ENCODE measurements at places on chromosomes 12 and 14.

DNA sequence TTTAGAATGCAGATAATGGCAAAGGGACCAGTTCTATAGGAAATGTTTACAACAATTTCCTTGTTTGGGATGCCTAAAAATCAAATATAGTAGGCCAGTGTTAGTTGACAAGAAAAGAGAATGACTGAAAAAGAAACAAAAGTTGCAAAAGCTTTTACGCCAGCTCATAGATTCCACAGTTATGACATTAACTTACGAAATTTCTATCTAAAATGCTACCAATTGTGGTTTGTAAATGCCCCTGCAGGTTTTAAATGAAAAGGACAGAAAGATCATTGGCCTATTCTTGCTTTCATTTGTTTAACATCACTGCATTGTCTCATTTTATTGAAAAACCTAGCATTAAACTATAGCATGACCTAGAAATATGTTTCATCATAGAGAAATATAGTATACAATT is 345.8 kb downstream of the CCDC91 start:
- DNase-seq: no peak

GRCh38 chr12:31353750-31354708 is 28.1 kb upstream of the SINHCAF start:
- DNase-seq: no peak

DNA sequence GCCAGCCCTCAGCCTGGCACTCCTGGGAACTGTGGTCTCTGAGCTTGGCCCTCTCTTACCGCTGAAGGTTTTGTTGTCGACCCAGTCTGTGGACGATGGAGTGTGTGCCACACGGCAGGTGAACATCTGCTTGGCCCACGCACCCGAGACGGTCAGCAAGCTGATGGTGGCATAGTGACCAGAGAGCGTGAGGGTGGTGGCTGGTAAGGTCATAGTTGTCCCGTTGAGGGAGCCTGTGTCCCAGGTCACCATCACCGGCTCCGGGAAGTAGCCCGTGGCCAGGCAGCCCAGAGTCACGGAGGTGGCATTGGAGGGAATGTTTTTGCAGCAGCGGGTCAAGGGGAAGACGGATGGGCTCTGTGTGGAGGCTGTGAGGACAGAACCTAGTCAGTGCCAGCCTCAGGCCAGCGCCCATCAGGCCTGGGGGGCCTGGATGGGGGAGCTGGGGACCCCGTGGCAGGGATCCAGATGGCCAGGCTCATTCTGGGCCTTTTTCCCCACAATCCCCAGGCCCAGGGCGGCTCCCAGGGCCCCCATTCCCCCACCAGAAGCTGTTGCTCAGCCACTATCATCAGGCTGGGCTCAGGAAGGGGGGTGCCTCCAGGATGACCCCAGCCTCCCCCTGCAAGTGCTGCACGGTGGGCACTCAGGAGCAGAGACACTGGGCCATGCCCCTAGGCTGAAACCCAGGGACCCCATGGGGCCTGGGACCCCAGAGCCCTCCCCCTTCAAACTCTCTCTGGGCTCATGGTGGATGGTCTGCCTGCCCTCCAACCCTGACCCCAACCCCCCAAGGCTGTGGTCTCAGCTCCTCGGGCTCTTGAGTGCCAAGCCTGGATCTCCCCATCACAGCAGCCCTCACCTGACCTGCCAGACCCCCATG is 75.2 kb downstream of the TMEM121 start:
- DNase-seq: no peak

GRCh38 chr12:89733579-89734201 is 25.1 kb upstream of the ATP2B1 start:
- DNase-seq: no peak

GRCh38 chr14:103086771-103087342 is 2.8 kb downstream of the LBHD2 start:
- no peak for DNase-seq

DNA sequence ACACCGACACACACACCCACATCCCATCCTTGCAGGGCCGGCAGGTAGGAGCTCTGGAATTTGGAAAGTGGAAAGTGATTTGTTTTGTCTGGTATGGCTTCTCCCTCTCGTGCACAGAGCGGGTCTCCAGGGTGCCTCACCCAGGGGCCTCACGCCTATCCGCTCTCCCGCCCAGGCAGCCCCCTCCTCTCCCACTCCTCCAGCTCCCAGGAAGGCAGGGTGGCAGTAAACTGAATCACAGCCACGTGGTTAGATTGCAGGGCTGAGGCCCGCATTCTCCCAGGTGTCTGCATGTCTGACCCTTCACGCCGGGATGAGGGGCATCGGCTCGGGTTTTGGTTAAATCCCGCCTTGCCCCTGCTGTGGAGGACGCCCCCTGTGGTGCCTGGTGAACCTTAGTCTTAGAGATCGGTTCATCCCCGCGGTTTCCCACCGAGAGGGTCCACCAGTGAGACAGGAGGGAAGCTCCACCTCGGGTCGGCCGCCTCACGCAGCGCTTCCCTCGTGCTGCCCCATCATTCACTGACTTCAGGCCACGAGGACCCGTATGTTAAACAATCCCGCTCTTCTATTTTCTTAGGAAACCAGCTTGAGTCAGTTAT is 64.4 kb downstream of the ADGRD1 start:
- DNase-seq: no peak

DNA sequence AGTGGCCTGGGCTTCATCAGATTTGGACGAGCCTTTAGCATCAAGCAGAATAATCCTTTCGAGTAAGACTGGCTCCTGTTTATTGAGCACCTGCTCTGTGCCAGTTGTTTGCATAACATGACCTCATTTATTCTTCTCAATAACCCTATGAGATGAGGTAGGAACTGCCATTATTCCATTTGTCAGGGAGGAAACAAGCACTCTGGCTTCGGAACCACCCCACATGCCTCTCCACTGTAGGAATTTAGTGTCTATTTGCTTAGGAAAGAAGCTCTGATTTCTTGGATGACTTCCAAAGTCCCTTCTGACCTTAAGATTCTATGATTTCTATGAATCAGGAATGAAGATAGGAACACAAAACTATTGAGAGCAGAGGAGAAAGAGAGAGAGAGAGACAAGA is 11.0 kb downstream of the SAMD4A start:
- no peak for DNase-seq

DNA sequence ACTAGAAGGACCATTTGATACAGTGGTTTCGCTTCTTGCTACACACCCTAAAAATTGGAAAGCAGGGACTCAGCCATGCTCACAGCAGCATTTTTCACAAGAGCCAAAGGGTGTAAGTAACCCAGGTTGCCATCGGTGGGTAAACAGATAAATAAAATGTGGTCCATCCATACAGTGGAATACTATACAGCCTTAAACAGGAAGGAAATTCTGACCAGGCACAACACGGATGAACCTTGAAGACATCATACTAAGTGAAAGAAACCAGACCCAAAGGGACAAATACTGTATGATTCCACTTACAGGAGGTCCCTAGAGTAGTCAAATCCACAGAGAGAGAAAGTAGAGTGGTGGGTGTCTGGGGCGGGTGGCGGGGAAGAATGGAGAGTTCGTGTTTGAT is 220.9 kb downstream of the PHETA1 start:
- DNase-seq: no peak

DNA sequence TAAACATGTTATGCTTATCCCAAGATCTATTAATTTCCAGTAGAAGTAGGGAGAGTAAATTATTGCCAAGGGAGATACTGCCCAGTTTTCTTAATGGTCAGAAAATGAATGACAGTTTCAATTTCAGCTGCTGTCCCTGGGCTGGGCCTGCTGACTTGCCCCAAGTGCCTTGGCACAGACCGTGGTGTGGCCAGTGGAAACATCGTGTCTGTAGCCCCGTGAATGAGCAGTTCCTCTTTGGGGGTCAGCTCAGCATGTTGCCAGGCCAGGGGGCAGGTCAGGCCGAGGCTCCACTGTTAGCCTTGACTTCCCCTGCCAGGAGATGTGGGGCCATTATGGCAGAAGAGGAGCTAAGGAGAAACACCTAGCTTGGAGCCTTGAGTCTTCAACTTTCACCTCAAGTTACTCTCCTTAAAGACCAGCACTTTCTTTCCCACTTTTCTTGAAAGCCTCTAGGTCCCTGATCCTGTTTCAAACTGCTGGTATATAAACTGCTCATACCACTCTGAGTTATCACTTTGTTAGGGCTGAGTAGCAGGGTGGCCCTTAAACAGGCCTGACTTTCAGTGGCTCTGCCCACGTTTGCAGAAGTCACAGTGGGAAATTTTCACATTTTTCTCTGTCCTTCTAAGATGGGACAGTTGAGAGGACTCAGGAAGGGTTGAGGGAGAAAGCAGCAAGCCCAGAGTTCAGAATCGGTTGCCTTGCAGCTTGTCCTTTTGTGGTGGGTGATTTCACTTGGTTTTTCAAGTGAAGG is 73.2 kb downstream of the SUSD6 start:
- no peak for DNase-seq

DNA sequence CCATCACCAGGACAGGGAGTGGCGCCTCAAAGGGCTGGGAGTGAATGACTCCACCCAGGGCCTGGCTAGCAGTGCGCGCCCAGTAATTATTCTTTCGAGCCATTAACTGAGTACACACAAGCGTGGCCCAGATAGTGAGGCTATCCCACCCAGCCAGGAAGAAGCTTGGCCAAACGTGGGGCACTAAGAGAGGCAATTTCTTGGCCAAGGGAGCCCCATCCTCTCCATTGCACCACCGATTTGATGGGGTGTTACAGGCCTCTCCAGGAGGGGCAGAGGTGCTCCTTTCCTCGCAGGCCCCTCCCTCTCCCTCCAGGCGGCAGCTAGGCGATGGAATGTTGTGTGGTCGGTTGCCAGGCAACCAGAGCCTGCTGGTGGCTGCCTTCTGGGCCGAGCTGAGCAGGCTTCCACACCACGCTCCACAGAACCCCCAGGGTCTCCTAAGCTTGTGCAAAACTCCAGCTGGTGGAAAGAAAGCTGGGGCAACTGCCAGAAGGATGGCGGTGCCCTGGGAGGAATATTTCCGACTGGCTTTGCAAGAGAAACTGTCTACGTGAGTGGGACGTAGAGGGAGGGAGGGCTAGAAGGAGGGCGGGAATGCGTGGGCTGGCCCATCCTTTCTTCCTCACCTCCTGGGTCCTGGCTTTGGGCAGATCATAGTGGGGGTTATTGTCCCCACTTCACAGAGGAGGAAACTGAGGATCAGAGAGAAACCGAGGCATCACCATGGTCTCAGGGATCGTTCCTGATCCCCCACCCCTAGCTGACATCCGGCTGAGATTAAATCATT is at the start of gene CFAP73:
CFAP73 (plus strand) TSS at position 364 of the 790 bp plus-strand sequence; CDS start at position 498, 134 bp downstream.
- DNase-seq: no peak

GRCh38 chr12:104182621-104183378 is 32.8 kb upstream of the TXNRD1 start:
- DNase-seq: no peak

DNA sequence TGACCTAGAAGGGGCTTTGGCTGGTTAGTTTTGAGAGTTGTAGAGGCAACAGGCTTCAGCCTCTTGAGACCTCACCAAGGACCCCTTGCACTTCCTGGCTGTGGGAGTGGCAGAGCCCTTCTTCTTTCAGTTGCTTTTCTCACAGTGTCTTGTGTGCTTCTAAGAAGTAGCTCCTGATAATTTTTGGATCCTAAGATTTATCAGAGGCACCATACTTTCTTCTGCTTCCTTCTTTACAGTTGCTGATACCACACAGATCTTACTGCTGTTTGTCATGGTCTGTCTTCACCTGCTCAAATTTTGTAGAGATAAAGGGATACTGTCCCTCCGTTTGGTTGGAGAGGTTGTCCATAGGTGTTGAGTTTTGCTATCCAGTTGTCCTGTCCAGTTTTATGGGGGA is 33.8 kb downstream of the VRK1 start:
- no peak for DNase-seq

- DNase-seq: no peak
These were observed 130.8 kb upstream of the PTPRQ start for GRCh38 chr12:80313209-80313608.

DNA sequence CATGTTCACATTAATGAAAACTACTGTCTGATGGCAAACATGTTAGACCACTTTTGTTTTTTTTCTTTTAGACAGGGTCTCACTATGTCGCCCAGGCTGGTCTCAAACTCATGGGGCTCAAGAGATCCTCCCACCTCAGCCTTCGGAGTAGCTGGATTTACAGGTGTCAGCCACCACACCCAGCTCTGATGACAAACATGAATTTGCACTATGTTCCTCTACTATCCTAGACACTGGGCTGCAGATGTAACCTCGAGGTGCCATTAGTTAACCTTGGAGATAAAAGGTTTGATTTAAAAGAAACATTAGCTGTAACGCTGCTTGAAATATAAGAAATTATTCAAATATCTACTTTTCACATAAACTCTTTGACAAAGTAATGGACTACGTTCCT is 8.1 kb downstream of the VPS37B start:
- no peak for DNase-seq

- no peak for DNase-seq
These were observed 396.8 kb downstream of the NUAK1 start for GRCh38 chr12:105741786-105742566.

DNA sequence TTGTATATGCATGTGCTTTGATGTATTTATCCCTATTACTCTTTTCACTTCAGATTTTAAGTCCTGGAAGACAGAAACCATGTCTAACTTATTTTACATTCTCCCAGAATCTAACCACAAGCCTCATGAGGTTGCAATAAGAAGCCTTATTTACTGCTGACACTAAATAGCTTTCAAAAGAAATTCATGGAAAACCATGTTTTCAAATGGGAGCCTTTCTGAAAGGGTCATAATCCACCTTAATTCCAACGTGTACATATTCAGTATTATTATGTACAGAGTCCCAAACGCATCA is 34.4 kb downstream of the CORO1C start:
- no peak for DNase-seq

DNA sequence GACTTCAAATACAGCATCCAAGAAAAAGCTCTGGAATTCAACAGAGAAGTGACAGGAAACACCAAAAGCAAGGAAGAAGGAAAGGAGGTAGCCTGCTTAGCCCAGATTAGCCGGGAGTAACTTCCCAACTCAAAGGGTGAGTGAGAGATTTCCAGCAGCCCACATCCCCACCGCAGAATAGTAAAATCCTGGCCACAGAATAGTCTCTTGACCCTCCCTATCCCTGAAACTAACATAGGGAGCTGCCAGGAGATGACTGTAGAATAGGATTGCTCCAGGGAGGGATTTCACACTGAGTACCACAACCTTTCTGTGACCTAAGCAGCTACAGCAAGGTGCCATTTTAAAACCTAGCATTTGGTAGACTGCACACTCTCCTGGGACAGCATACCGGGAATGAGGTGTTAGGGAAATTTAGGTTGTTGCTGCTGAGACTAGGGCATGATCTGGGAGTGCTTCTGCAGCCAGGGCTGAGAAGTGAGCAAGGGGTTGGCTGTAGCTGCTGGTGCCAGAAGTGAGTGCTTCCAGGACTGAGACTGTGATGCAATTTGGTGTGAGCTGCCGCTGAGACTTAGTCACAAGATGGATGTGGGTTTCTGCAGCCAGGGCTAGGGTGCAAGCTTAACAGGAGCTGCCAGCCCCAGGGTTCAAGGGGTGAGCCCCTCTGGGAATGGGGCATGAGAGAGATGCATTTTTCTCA is 66.0 kb downstream of the TMTC3 start:
- no peak for DNase-seq

- no peak for DNase-seq
These were observed 83.8 kb upstream of the CLEC14A start for GRCh38 chr14:38339696-38340095.

- no peak for DNase-seq
These were observed 215.1 kb upstream of the FAR2 start for GRCh38 chr12:28933864-28934527.

- no peak for DNase-seq
These were observed 93.4 kb downstream of the DIO2 start for GRCh38 chr14:80117876-80118275.
